ENCODE measurements at places on chromosomes 11 and 22. TPM values are rescaled to one million over a fixed set of nuclear protein-coding genes. Genes with fewer than 3 reads are reported as not detected.

Gene OR51E2
- polyA plus RNA-seq: not detected

Gene DCPS
- 6.4 TPM for polyA plus RNA-seq

Gene NCAM1
- 158 TPM for polyA plus RNA-seq

Gene LUZP2
- polyA plus RNA-seq: 15.5 TPM

Gene RASD2
- 0.40 TPM for polyA plus RNA-seq

Gene MRGPRX3
- not detected for polyA plus RNA-seq

Gene FXYD2
- polyA plus RNA-seq: 4.8 TPM

Gene C11orf86
- not detected for polyA plus RNA-seq

Gene CARD18
- not detected for polyA plus RNA-seq

Gene EMID1
- polyA plus RNA-seq: 22.2 TPM

Gene KCNQ1
- polyA plus RNA-seq: not detected

Gene CARS1
- polyA plus RNA-seq: 61.0 TPM

Gene SPECC1L
- 27.1 TPM for polyA plus RNA-seq

Gene SLC29A2
- polyA plus RNA-seq: 2.2 TPM

Gene SDF2L1
- 11.0 TPM for polyA plus RNA-seq

Gene CFAP300
- polyA plus RNA-seq: not detected

Gene CELF1
- polyA plus RNA-seq: 217 TPM

Gene C22orf31
- polyA plus RNA-seq: not detected

Gene CCDC83
- polyA plus RNA-seq: not detected

Gene TMEM258
- 141 TPM for polyA plus RNA-seq

Gene CRYBB2
- 2.4 TPM for polyA plus RNA-seq

Gene ADM
- polyA plus RNA-seq: 1.6 TPM

Gene YWHAH
- polyA plus RNA-seq: 300 TPM

Gene ZNF70
- polyA plus RNA-seq: 1.3 TPM

Gene GPR83
- polyA plus RNA-seq: 0.74 TPM

Gene WNT7B
- polyA plus RNA-seq: 0.16 TPM

Gene DDIAS
- polyA plus RNA-seq: 0.26 TPM

Gene MOGAT2
- not detected for polyA plus RNA-seq

Gene CNIH2
- polyA plus RNA-seq: 54.5 TPM

Gene OR52K1
- polyA plus RNA-seq: not detected

Gene SLC22A12
- not detected for polyA plus RNA-seq

Gene CRYBA4
- not detected for polyA plus RNA-seq

Gene MOV10L1
- polyA plus RNA-seq: not detected

Gene RASL10A
- polyA plus RNA-seq: 0.26 TPM

Gene FOLR1
- not detected for polyA plus RNA-seq

Gene FIBIN
- not detected for polyA plus RNA-seq

Gene SYT8
- not detected for polyA plus RNA-seq

Gene ACTN3
- polyA plus RNA-seq: not detected

Gene CHRNA10
- 1.8 TPM for polyA plus RNA-seq

Gene PNPLA3
- 4.5 TPM for polyA plus RNA-seq

Gene BDNF
- polyA plus RNA-seq: not detected

Gene DDI1
- polyA plus RNA-seq: not detected

Gene CALCA
- not detected for polyA plus RNA-seq

Gene TRMT2A
- 96.7 TPM for polyA plus RNA-seq

Gene NAALADL1
- not detected for polyA plus RNA-seq

Gene KCNK4
- 1.0 TPM for polyA plus RNA-seq

Gene ST3GAL4
- polyA plus RNA-seq: 46.1 TPM

Gene PHOX2A
- polyA plus RNA-seq: not detected

Gene CLMP
- 0.14 TPM for polyA plus RNA-seq

Gene SHANK3
- polyA plus RNA-seq: 6.3 TPM

Gene ABCC8
- 13.2 TPM for polyA plus RNA-seq

Gene CYP2R1
- polyA plus RNA-seq: 67.0 TPM

Gene SEZ6L
- 36.5 TPM for polyA plus RNA-seq

Gene CBX6
- polyA plus RNA-seq: 16.3 TPM

Gene SMIM35
- polyA plus RNA-seq: 0.12 TPM

Gene MMP7
- polyA plus RNA-seq: not detected

Gene YAP1
- 0.98 TPM for polyA plus RNA-seq

Gene OR52J3
- polyA plus RNA-seq: not detected

Gene ST14
- polyA plus RNA-seq: not detected

All from neural cell (in vitro differentiated cells).